ENCODE measurements at places on chromosomes 4 and X. TPM values are rescaled to one million over a fixed set of nuclear protein-coding genes. Genes with fewer than 3 reads are reported as not detected.

GRCh38 chrX:40998123-40998522 lies 87.1 kb upstream of the USP9X start:
- H3K4me1 ChIP-seq: no peaks in the 10 kb centered on the region
- H3K36me3 ChIP-seq: no peaks in the 10 kb centered on the region
- H3K27me3 ChIP-seq: no peaks in the 10 kb centered on the region
- DNase-seq: peak; percentile 30
- no peak overlapping the region for H3K4me3 ChIP-seq

GRCh38 chr4:183580849-183581248 lies 76.0 kb downstream of the ING2 start:
- DNase-seq: no peak
- H3K4me3 ChIP-seq: no peak overlapping the region
- H3K27ac ChIP-seq: no peak overlapping the region
- no peaks in the 10 kb centered on the region for H3K27me3 ChIP-seq
- no peaks in the 10 kb centered on the region for H3K4me1 ChIP-seq

DNA sequence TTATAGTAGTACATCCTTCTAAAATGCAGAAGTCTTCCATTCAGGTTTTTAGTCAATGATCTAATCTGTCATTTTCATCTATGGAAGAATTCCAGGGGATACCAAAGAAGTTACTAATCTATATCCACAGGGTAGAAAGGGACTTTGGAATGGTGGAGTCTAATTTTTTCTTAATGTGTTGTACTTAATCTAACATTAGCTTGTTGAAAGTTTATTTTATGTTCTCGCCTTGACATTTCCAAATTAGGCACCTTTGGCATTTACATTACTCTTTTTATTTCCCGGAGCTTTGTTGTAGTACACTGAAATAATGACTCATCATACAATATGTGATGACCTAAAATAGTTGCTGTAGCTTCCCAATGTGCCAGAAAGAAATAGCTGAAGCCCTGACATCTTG lies 91.5 kb downstream of the HTR2C start:
- no peaks in the 10 kb centered on the region for H3K4me1 ChIP-seq
- DNase-seq: no peak
- no peaks in the 10 kb centered on the region for H3K36me3 ChIP-seq
- H3K27ac ChIP-seq: no peak overlapping the region
- no peak overlapping the region for H3K4me3 ChIP-seq
- no peaks in the 10 kb centered on the region for H3K27me3 ChIP-seq

- no peaks in the 10 kb centered on the region for H3K36me3 ChIP-seq
- no peaks in the 10 kb centered on the region for H3K4me1 ChIP-seq
- H3K4me3 ChIP-seq: no peak overlapping the region
- H3K27me3 ChIP-seq: no peaks in the 10 kb centered on the region
- H3K27ac ChIP-seq: no peak overlapping the region
Measured at GRCh38 chr4:185743722-185744487, 68.1 kb downstream of the SORBS2 start.

- no peak for DNase-seq
- no peak overlapping the region for H3K4me3 ChIP-seq
- H3K27ac ChIP-seq: no peak overlapping the region
Measured at GRCh38 chr4:2964706-2965258, 1.4 kb downstream of the GRK4 start.

The DOK7 gene
- total RNA-seq: 1.6 TPM

The CXCL6 gene
- total RNA-seq: 58.5 TPM

GRCh38 chrX:151790481-151791160 lies 56.1 kb downstream of the CNGA2 start:
- DNase-seq: no peak
- no peaks in the 10 kb centered on the region for H3K27me3 ChIP-seq
- no peak overlapping the region for H3K4me3 ChIP-seq
- H3K36me3 ChIP-seq: no peaks in the 10 kb centered on the region
- H3K27ac ChIP-seq: no peak overlapping the region

DNA sequence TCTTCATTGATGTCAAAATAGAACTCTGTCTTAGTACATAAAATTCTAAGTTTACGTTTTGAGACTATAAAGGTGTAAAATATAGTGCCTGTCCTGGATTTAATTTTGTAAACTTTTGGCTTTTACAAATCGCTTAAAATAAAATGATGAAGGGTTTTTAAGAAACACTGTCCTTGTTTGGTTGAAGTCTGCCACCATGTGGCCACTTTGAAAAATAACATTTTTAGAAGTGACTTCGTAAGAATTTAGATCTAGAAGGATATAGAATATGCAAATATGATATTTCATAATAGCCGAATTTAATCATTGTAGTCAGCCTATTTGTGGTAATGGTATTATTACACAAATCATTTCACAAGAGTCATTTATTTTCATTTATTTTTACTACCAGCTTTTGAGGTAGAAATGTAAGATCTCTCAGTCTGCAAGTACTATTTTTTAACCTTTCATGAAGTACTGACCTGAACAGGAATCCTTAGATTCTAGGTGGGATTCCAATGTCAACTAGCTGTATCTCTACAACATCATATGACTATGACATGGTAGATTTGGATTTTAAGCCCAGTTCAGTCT lies 31.0 kb upstream of the FAT4 start:
- no peak for DNase-seq
- no peaks in the 10 kb centered on the region for H3K27me3 ChIP-seq
- H3K4me3 ChIP-seq: no peak overlapping the region
- H3K36me3 ChIP-seq: no peaks in the 10 kb centered on the region

DNA sequence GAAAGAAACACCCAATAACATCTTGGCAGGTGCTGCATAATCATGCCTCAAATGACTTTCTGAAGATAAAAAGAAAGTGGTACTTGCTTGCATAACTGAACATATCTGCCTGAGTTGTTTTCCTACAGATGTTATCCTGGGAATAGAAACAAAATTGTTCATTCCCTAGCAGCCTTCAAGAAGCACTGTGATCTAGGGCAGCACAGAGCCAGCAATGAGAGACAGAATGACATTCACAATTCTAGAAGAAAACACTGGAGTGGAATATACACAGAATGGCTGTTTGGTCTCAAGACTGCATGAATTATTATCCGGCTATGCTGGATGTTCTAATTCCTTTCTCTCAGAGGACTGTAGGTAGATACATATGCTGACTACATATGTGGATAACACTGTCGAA lies 790.9 kb downstream of the PDHA2 start:
- no peaks in the 10 kb centered on the region for H3K27me3 ChIP-seq
- no peaks in the 10 kb centered on the region for H3K36me3 ChIP-seq
- H3K27ac ChIP-seq: no peak overlapping the region
- H3K4me3 ChIP-seq: no peak overlapping the region
- no peaks in the 10 kb centered on the region for H3K4me1 ChIP-seq

The SPATA18 gene
- 1.1 TPM for total RNA-seq

The BEND4 gene
- 3.7 TPM for total RNA-seq

- H3K36me3 ChIP-seq: no peaks in the 10 kb centered on the region
- H3K4me1 ChIP-seq: no peaks in the 10 kb centered on the region
- no peak overlapping the region for H3K27ac ChIP-seq
- no peak overlapping the region for H3K4me3 ChIP-seq
Measured at GRCh38 chr4:122858705-122859104, 32.1 kb downstream of the FGF2 start.

The NLRP2B gene
- not detected for total RNA-seq

The NEXMIF gene
- 1.0 TPM for total RNA-seq

- peaks cover 38% of the 10 kb centered on the region for H3K4me1 ChIP-seq
- no peaks in the 10 kb centered on the region for H3K27me3 ChIP-seq
- no peak overlapping the region for H3K27ac ChIP-seq
- no peak for DNase-seq
Measured at GRCh38 chr4:27001398-27002164, 140.9 kb downstream of the STIM2 start.

DNA sequence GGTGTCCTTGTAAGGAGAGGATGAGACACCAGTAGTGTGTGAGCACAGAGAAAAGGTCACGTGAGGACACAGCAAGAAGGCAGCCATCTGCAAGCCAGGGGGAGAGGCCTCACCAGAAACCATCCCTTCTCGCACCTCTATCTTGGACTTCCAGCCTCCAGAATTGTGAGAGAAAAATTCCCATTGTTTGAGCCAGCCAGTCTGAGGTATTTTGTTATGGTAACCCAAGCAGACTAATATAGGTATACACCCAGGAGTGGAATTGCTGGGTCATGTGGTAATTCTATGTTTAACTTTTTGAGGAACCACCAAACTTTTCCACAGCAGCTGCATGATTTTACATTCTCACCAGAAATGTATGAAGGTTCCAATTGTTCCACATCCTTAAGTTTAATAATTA lies 25.6 kb downstream of the ZDHHC9 start:
- no peak overlapping the region for H3K4me3 ChIP-seq
- peaks cover 3% of the 10 kb centered on the region for H3K4me1 ChIP-seq
- no peaks in the 10 kb centered on the region for H3K27me3 ChIP-seq
- H3K27ac ChIP-seq: no peak overlapping the region
